ENCODE measurements at places on chromosomes 7 and 10. TPM values are rescaled to one million over a fixed set of nuclear protein-coding genes. Genes with fewer than 3 reads are reported as not detected.

Gene SFXN3
- 55.0 TPM for total RNA-seq

Gene SNCG
- 8.7 TPM for total RNA-seq

Gene OR2A12
- total RNA-seq: not detected

Gene ASB4
- not detected for total RNA-seq

Gene SYT15
- under 0.01 TPM for total RNA-seq

Gene NPSR1
- total RNA-seq: not detected

Gene TAS2R3
- 1.3 TPM for total RNA-seq
